ENCODE measurements at places on chromosomes 7 and 10.

DNA sequence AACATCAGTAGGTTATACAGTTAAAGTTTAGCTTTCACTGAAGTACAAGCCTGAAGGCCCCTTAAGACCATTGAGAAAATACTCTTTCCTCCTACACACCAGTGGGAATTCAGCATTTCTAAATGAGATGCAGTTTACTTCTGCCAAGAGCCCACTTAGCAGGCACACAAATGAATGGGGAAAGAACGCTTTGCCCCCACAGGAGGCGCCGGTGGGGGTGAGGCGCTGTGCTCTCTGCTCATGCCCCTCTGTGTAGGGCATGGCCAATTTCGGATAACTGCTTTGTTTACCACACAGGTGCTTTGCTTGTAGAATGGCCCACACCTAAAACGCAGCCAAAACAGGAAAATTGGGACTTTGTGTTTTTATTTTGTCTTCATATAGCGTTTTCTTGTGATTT lies 15.9 kb upstream of the LAT2 start:
- DNase-seq, result no peak

DNA sequence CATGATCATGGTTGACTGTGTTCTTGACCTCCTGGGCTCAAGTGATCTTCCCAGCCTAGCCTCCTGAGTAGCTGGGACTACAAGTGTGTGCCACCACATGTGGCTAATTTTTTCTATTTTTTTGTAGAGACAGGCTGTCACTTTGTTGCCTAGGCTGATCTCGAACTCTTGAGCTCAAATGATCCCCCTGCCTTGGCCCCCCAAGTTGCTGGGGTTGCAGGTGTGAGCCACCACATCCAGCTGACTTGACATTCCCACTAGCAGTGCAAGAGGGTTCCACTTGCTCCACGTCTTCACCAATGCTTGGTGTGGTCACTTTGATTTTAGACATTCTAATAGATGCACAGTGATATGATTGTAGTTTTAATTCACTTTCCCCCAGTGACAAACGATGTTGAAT lies 25.1 kb downstream of the CYP26A1 start:
- no peak for DNase-seq

DNA sequence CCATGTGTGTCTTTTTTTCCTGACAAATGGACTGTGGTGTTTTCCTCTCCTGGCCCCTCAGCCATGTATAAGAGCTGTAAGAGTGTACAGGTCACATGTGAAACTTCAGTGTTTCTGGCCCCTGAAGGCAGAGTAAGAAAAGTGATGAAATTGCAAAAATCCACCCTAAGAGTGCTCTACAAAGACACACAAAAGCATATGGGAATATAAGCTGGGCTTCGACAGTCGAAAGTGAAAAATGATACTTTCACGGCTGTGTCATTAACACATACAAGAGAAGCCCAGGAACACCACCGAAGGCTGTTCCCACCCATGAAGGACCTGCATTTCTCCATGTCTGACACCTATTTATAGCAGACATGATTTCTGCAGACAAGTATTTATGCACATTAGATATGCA lies 192.2 kb downstream of the PARD3 start:
- no peak for DNase-seq

GRCh38 chr7:128084896-128085608 lies 53.8 kb upstream of the LRRC4 start:
- DNase-seq, result no peak

GRCh38 chr7:96648784-96649183 lies 60.9 kb downstream of the SEM1 start:
- DNase-seq, result no peak

DNA sequence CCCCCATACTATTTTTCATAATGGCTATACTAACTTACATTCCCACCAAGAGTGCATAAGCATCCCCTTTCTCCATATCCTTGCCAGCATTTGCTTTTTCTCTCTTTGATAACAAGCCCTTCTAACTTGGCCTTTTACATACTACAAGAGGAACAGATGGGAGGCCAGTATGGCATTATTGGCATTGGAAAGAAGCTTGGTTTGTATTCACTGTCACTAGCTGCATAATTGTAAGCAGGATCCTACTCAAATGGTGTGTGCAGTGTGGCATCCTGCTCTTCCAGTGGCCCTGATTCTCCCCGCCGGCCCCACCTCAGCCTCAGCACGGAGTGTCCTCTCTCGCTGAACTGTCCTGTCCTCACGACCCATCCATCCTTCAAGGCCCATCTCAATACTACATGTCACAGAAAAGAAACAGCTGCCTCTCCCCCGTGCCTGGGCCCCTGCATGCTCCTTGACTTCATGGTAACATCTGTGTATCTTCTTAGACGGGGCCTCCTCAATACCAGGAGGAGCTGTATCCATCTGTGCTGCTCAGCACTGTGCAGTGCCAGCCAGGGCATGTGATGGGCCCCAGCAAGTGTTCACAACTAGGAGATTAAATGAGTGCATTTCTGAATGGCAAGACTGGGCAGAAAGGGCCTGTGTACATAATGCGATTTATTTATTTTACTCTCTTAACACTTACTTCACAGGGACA lies 205.2 kb downstream of the COBL start:
- DNase-seq, result no peak

- no peak for DNase-seq
These were observed 78.1 kb downstream of the PRKCQ start for GRCh38 chr10:6501931-6502330.

DNA sequence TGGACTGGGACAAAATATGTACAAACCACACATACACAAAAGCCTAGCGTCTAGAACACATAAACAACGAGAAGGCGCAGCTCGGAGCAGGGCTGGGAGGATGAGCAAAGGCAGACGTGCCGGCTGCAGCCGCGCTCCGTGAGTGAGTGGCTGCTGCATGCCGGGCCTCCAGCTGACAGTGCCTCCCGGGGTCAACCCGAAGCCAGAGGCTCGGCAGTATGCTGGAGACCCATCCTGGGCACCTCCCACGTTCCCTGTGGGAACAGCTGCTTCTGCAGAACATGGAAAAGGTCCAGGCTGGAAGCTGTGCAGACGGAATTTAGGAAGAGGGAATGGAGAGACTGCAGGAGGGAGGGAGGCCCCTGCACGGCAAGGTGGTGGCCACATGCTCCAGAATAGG lies 3.6 kb upstream of the GPR146 start:
- DNase-seq, result peak; percentile 55

DNA sequence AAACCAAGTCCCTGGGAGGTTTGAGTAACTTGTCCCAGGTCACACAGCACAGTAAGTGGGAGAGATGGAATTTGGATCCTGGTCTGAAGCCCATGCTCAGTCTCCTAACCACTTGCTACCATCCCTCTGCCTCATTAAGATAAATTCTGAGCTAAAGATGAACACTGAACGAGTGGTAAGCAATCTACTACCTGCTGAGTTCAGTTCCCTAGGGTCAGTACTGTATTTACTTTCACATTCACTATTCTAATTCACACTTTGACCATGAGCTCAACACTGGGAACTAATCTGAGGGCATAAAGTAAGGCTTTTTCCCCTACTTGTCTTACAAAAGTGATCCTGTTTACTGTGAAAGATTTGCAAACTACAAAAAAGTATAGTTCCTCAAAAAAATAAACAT lies 2.4 kb downstream of the UROS start:
- no peak for DNase-seq

GRCh38 chr7:65966146-65966545 lies 15.9 kb downstream of the GUSB start:
- DNase-seq, result no peak

DNA sequence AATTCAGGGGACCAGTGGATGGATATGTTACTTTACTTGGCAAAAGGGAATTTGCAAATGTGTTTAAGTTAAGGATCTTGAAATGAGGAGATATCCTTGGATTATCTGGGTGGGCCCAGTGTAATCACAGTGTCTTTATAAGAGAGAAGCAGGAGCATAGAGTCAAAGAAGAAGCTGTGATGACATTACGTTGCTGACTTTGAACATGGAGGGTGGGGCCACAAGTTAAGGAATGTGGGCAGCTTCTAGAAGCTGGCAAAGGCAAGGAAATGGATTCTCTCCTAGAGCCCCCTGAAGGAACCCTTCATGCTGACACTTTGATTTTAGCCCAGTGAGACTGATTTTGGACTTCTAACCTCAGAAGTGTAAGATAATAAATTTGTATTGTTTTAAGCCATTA lies 21.8 kb upstream of the SLC26A3 start:
- DNase-seq, result no peak

- no peak for DNase-seq
These were observed 333.7 kb downstream of the NRG3 start for GRCh38 chr10:82208726-82209125.

DNA sequence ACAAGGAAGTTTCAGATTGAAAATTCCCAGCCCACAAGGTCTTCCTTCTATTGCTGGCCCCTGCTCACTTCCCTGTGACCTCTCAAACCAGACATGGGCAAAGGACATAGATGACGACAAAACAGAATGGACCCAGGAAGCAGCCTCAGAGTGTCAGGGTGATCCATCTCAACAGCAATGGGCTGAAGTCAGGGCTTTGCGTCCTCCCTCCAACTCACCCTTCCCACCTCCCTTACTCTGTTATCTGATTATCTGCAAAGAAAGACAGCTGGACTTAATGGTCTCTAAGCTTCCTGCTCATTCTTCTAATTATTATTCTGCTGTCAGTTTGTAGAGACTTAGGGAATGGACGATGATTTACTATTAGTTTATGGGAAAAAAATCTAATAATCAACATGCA lies 115.9 kb downstream of the PIP4K2A start:
- no peak for DNase-seq

- no peak for DNase-seq
These were observed 163.6 kb downstream of the GALNT11 start for GRCh38 chr7:152189061-152189460.

DNA sequence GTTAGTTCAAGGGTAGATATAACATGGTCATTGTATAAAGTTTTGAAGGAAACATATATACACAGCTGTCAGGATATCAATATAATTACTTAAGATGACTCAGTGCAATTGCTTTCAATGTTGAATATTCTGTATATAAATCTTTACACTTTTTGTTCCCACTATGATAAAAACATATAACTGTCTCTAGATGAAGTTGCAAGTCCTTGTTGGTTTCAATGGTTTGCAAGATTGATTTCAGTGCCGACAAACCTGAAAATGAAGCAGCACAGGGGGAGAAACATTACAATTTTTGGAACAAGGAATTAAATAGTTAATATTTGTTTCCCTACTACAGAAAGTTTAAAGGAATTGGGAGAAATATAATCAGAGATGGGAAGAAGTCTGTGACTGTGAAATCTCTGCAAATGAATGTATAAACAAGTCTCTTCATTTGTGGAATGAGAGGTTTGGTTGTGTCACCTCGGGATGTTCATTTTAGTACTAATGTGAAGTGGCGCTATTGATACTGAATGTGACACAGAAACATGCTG lies 54.1 kb downstream of the OR13A1 start:
- no peak for DNase-seq

DNA sequence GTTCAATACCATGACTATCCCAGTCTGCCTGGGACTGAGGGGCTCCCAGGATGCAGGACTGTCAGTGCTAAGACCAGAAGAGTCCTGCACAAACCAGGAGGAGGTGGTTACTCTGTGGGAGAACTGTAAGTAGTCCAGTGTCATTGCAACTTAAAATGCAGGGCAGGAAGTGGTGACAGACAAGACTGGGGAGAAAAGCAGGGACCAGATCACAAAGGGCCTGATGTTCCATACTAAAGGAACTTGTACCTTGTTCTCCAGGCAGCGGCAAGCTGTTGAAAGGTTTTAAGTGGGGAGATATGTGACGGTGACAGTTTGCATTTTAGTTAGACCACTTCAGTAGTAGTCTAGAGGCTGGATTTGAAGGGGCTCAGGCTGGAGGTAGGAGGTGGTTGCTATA lies 65.8 kb upstream of the GLCCI1 start:
- DNase-seq, result no peak

GRCh38 chr10:118259288-118259906 lies 82.7 kb downstream of the FAM204A start:
- DNase-seq, result peak; percentile 44

- DNase-seq, result no peak
These were observed 257.2 kb upstream of the GLI3 start for GRCh38 chr7:42494199-42494710.

DNA sequence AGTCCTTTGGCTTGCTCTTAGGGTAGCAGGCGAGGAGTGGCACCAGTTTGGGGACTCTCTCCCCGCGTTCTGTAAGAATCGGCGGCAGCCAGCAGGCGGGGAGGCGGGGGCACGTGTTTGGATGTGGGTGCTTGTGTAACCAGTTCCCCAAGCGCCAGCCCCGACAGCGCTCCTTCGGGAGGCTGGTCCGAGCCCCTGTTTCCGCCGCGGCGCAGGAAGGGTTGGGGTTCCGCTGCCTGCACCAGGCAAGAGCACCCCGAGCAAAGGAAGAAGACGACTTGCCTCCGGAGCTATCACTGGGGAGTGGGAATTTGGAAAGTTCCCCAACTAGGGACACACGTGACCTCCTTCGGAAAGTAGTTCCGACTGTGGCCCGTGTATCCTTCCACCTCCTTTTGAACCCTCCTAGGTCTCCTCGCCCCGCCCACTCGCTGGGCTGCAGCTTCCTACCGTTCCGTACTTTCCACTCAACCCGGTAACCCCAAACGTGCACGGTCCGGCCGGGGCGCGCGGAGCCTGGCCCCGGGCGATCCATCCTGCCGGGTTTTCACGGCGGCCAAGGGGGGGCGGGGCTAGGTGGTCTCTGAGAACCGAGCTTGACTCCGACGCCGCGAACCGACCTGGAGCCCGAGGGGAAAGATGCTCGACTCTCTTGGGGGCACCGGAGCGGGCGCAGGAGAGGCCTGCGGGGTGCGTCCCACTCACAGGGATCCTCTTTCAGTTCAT lies 1.2 kb downstream of the KLLN start:
- DNase-seq, result peak; percentile 32

- DNase-seq, result no peak
These were observed 48.4 kb upstream of the CYTH3 start for GRCh38 chr7:6320791-6321190.

GRCh38 chr10:68501691-68502090 lies 25.6 kb downstream of the SLC25A16 start:
- DNase-seq, result no peak

DNA sequence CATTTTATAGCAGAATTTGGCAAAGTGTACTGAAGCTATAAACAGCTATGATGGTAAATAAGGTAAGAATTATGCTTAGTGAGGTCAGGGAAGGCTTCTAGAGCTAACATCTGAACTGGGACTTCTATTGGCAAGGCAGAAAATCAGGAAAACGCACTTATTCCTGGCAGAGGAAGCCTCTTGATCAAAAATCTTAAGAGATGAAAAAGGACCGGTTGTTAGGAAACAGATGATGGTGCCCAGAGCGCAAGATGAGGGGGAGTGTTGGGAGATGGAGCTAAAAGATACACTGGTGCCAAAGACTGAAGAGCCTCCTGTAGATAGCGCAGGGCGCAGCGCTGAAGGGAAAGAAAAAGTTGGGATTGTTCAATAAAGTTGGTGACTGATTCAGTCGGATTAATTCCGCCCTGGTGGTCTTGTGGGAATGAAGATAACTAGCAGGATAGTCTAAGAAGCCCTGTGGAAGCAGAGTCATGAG lies 550 bp upstream of the CALU start:
- no peak for DNase-seq

GRCh38 chr7:87552351-87552900 lies 48.3 kb downstream of the ABCB1 start:
- no peak for DNase-seq

DNA sequence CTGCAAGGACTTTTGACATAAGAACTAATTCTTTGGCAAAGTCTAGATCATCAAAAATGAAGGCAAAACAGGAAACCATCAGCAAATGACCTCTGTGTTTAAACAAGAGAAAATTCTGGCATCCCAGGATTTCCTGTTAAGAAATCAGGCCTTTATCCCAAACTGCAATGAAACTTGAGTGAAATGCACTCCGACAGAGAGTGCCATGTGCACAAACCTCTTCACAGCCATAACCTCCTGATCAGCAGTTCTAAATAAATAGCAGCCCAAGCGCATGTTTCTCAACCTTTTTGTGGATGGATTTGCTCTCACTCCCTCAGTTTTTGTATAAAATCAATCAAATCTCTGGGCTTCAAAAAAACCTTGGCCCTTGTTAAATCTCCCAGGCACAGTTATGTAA lies 107.7 kb upstream of the EEPD1 start:
- no peak for DNase-seq
